ENCODE measurements at places on chromosomes 6 and 20.

DNA sequence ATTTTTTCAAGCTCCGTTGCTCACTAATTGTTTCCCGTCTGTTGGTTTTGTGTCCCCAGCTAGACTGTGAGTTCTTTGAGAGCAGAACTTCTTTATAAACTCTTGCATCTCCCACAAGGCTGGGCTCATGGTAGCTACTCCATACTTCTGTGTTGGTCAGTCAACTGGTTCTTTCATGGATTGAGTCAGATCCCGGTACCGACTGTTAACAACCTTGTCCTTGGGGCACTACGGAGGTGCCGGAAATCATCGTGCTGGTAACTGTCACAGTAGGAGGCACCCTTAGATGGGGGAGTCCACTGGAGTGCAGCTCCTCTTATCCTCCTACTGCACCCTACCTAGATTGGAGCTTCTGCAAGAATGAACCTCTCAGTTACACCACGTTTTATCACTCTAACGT is 8.6 kb upstream of the STX16 start:
- H3K4me1 ChIP-seq, result no peaks in the 10 kb centered on the region
- no peak for DNase-seq
- no peaks in the 10 kb centered on the region for H3K27me3 ChIP-seq
- no peak overlapping the region for H3K27ac ChIP-seq
- no peak overlapping the region for H3K4me3 ChIP-seq
- no peaks in the 10 kb centered on the region for H3K36me3 ChIP-seq

DNA sequence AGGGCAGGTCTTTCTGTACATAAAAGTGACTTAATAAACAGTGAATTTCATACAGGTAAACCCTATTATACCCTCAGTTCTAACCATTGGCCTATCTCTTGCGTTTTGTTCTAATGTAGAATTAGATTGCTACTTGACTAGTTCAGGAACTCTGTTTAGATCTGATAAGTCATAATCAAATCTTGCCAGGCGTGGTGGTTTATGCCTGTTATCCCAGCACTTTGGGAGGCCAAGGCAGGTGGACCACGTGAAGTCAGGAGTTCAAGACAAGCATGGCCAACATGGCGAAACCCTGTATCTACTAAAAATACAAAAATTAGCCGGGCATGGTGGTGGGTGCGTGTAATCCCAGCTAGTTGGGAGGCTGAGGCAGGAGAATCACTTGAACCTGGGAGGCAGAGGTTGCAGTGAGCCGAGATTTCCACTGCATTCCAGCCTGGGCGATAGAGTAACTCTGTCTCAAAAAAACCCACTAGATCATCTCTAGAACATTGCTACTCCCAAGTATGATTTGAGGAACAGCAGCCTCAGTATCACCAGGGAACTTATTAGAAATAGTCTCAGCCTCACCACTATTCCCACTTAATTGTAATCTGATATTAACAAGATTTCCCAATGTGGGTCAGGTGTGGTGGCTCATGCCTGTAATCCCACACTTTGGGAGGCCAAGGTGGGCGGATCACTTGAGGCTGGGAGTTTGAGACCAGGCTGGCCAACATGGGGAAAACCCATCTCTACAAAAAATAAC is 12.2 kb downstream of the GTPBP2 start:
- no peak overlapping the region for H3K4me3 ChIP-seq
- peaks cover 26% of the 10 kb centered on the region for H3K36me3 ChIP-seq
- no peak overlapping the region for H3K27ac ChIP-seq
- H3K4me1 ChIP-seq, result no peaks in the 10 kb centered on the region
- H3K27me3 ChIP-seq, result no peaks in the 10 kb centered on the region
- DNase-seq, result no peak

DNA sequence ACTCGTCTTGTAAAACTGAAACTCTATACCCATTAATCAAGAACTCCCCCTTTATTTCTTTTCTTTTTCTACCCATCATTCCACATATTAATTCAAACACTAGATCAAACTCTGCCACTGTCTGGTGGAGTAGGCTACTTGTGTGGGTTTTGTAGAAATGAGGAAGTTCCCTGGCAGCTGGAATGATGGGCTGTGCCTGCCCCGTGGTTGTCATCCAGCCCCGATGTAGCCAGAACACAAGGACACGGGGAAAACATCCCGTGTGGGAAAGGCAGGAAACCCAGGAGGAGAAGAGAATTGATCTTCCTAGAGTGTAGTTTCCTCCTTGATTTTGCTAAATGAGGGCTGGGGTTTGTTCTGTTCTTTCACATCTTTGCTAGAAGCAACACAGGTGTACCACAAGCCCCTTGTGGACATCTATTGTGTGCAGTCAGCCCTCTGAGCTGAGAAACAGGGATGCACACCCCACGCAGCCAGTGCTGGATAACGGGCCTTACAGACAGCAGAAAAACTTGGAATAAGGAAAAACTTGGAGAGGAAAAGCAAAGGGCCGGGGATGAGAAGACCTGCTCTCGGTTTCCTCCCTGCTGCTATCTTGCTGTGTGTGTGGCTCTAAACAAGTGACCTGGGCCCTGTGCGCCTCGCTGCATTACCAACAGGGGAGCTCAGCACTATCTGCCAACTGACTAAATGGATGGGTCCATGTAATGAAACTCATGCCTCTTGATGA is 88.0 kb downstream of the SCML4 start:
- no peaks in the 10 kb centered on the region for H3K27me3 ChIP-seq
- no peak overlapping the region for H3K27ac ChIP-seq
- H3K4me3 ChIP-seq, result peak overlapping the region; percentile 37
- no peaks in the 10 kb centered on the region for H3K36me3 ChIP-seq
- peaks cover 88% of the 10 kb centered on the region for H3K4me1 ChIP-seq
- no peak for DNase-seq

- no peak overlapping the region for H3K27ac ChIP-seq
- H3K36me3 ChIP-seq, result no peaks in the 10 kb centered on the region
- H3K27me3 ChIP-seq, result no peaks in the 10 kb centered on the region
- H3K4me1 ChIP-seq, result no peaks in the 10 kb centered on the region
Observed at GRCh38 chr6:129786548-129786947, 74.6 kb downstream of the TMEM244 start.

GRCh38 chr6:11288065-11288464 is 55.6 kb upstream of the NEDD9 start:
- no peaks in the 10 kb centered on the region for H3K27me3 ChIP-seq
- no peak overlapping the region for H3K27ac ChIP-seq
- no peak for DNase-seq
- no peaks in the 10 kb centered on the region for H3K4me1 ChIP-seq
- H3K36me3 ChIP-seq, result no peaks in the 10 kb centered on the region
- no peak overlapping the region for H3K4me3 ChIP-seq

DNA sequence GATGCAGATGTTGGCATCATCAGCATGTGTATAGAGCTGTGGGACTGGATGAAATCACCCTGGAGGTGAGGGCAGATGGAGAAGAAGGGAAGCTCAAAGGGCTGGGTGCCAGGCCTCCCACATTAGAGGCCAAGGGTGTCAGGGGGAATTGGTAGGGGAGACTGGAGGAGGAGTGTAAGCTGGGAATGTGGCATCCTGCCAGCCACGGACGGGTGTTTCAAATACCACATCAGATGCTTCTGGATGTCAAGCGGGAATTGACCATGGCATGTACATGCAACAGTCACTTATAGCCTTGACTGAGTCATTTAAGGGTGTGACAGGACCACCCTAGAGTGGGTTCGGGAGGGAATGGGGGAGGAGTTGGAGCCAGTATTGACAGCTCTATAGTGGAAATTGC is 9.6 kb downstream of the ERGIC3 start:
- no peak overlapping the region for H3K4me3 ChIP-seq
- H3K27ac ChIP-seq, result no peak overlapping the region
- H3K36me3 ChIP-seq, result peaks cover 20% of the 10 kb centered on the region
- DNase-seq, result no peak

- H3K4me1 ChIP-seq, result no peaks in the 10 kb centered on the region
- no peak for DNase-seq
- no peak overlapping the region for H3K27ac ChIP-seq
- H3K4me3 ChIP-seq, result no peak overlapping the region
- H3K36me3 ChIP-seq, result no peaks in the 10 kb centered on the region
Observed at GRCh38 chr6:136499370-136499769, 50.9 kb downstream of the MAP7 start.

DNA sequence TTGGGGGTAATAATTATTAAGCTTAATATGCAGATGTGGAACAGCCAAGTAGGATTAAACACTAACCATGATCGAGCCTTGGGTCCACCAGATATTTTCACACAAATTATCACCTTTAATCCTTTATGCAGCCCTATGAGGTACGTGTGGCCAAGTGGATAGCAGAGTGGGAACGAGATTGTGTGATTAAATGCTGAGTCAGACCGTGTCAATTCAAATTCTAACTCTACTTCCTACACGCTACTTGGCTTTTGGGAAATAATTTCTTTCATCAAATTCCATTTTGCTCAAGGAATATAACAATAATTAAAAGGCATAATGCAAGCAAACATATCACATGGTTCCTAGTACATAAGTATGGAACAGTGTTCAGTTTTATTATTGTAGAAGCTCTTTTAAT is 329.2 kb downstream of the CBLN4 start:
- no peaks in the 10 kb centered on the region for H3K27me3 ChIP-seq
- H3K4me3 ChIP-seq, result no peak overlapping the region
- DNase-seq, result no peak
- H3K4me1 ChIP-seq, result no peaks in the 10 kb centered on the region
- no peak overlapping the region for H3K27ac ChIP-seq
- H3K36me3 ChIP-seq, result no peaks in the 10 kb centered on the region
